ENCODE measurements at places on chromosomes 1 and 21.

- DNase-seq: no peak
Observed at GRCh38 chr1:54180701-54181360, 19.0 kb downstream of the CYB5RL start.

DNA sequence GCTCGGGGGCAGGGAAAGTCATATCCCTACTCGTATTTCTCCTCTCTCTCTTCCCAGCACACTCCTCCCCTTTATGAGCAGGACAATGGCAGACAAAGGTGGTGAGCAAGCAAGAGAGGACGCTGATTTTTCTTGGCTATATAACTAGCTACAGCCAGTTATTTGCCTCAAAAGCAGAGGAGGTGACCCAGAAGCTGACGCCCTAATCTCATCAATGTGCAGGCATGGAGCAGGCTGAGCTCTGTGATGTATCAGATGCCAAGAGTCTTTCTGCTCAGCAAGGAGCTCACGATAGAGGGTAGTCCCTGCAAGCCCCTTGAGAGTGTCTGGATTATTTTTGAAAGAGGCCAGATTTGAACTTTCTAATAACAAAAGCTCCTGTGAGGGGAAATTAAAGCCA lies 75.5 kb downstream of the ASTN1 start:
- no peak for DNase-seq

GRCh38 chr1:26772687-26773086 lies 15.1 kb upstream of the PIGV start:
- DNase-seq: peak; percentile 91

- no peak for DNase-seq
Observed at GRCh38 chr1:107883562-107883961, 81.4 kb downstream of the VAV3 start.

GRCh38 chr1:31208361-31208945 lies 31.2 kb downstream of the NKAIN1 start:
- DNase-seq: no peak

DNA sequence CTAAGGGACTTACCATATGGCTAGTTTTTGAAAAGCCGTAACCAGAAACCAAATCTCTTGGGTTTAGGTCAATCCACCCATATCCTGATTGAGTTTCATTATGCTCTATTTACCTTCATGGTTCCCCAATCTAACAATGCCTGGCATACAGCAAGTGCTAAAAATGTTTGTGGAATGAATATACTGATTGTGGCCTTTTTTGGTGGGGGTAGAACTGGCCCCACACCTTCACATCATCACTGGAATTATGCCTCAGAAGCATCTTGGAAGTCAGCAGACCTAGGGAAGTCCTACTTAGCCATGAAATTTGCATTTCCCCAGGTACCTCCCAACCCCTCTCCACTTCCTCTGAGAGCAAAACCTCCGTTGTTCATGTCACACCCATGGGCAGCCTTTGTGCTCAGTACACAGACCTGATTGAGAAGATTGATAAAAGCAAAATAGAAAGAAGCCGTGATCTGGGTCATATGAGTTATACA lies 17.8 kb upstream of the SLAMF1 start:
- DNase-seq: no peak

DNA sequence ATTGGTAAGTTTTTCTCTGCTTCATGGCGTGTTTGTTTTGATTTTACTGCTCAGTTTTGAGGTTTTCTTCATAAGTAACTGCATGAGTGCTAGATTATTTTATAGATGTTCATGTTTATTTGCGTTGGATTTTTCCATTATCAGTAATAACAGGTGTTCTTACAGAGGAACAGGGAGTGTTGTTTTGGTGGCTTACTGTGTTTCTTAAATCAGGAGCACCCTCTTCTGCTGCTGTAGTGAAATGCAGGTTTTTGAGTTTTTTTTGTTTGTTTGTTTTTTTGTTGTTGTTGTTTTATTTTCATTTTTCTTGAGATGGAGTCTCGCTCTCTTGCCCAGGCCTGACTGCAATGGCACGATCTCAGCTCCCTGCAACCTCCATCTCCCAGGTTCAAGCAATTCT lies 32.6 kb downstream of the CTBS start:
- no peak for DNase-seq

DNA sequence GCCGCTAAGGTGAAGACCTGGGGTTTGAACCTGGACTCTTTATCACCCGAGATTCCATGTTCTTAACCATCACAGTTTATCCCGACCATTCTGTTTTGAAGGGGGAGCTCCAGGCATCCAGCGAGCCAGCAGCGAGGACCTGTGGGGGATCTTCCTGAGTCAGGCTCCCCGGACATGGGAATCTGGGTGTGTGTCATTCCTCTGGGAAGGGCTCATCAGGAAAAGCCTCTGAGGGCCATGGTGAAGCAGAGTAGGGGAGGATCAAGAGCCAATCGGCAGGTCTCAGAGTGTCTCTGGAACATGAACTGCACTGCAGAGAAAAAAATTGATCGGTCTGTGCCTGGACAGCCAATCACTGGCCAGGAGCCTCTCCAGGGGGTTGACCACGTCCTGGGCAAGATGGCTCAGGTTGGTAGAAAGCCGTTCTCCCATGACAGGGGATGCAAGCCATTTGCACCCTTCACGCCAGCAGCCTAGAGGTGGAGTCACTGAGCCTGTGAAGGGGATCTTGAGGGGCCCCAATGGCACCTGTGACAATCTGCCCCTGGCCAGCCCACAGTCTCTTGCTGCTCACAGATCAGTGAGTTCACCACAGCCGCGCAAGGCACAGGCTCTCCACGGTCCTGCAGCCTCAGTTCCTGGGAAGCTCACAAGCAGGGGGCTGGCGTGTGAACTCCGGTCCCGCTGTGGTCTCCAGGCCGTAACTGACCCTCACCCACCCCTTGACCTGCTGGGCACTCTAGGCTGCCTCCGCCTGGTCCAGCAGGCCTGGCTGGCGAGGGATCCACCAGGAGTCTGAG lies 20.4 kb upstream of the ACTRT2 start:
- DNase-seq: no peak

DNA sequence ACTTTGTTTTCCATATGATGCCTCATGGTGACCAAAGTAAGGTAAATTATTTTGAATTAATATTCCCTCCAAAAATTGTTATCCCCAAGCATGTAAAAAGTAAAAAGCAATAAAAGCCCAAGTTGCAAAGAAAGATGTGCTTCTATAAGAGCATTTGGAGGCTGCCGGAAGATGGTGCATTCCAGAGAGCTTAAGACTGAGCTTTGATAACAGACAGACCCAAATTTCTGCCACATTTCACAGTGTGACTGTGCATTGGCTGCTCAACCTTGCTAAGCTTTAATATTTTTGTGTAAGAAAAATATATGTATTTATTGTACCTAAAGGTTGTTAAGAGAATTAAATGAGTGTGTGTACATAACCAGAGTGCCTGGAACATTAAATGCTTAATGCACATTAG lies 67.9 kb downstream of the CYYR1 start:
- DNase-seq: no peak

GRCh38 chr1:69824932-69825331 lies 257.2 kb downstream of the LRRC7 start:
- DNase-seq: peak; percentile 1

GRCh38 chr1:153698020-153698922 lies 19.8 kb downstream of the NPR1 start:
- DNase-seq: no peak

DNA sequence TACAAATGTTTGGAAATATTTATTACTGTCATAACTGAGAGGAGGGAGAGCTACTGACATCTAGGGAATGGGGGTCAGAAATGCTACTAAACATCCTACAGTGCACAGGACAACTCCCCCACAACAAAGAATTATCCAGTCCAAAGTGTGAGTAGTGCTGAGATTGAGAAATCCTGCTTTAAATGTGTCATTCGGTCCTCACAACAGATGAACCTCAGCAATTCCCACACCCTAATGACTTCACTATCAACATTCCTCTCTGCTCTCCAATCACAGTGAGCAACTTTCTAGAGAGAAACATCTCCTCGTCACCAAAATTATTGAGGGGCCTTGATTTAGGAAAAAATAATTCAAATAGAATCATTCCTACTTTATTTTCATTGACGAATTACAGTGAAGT lies 18.0 kb downstream of the OMA1 start:
- DNase-seq: no peak

DNA sequence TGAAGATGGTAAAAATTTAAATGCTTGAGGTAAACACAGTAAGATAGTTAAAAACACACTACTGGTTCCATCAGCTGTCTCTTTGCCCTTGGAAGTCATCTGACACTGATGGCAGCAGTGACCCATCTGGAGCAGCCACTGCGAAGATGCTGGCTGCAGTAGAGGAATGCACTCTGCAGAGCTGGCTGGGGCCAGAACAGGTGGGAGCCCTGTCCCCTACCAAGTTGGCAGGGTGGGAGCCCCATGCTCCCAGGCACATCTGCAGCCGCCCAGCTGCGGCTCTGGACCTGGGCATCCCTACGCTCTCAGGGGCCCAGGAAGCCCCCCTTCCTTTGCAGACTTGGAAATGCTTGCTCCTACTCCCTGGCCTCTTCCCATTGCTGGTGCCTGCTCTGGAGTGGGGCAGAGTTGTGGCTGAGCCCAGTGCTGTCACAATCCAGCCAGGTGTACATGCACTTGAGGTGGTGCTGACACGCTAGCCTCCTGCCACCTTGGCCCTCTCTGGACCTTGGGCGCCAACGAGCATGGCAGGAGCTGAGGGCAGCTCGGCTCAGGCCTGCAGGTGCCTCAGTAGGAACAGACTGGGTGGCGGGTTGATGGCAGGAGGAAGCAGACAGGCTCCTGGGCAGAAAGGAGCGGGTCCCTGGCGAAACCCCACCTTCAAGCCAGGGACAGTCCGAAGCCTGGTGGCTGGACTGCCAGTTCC lies 227.0 kb downstream of the FGGY start:
- no peak for DNase-seq

DNA sequence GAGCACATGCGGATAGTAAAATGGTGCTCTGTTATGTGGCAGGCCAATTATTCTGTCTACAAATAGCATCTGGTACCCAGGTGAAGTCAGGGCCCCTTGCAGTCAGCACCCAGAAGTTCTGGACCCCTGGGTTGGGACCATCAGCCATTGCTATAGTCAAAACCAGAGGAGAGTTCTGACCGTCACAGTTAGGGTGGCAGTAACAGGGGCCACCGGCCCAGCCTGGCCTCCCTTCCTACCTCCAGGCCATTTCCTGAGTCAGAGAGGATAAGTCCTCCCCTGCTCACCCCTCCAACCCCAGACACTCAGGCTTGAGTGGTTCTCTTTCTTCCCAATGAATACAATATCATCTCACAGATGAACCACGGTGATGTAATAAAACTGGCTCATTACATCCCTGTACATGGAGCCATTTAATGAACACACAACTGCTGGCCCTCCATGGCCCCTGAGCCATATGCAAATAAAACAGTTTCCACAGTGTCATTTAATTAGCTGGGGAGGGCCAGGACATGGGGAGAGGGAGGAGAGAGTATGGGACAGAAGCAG lies 673.6 kb downstream of the MATN1 start:
- no peak for DNase-seq

DNA sequence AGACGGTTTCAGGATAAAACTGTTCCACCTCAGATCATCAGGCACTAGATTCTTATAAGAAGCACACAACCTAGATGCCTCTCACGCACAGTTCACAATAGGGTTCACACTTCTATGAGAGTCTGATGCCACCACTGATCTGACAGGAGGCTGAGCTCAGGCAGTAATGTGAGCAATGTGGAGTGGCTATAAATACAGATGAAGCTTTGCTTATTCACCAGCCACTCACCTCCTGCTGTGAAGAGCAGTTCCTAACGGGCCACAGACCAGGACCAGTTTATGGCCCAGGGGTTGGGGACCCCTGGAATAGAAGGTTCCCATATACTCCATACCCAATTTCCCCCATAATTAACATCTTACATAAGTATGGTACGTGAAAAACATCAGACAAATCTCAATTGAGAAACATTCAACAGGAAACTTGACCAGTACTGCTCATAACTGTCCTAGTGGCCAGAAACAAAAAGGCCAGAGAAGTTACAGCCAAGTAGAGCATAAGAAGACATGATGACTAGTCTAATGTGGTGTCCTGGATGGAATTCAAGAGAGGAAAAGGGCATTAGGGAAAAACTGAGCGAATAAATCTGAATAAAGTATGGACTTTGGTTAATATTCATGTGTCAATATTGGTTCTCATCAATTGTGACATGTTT lies 24.7 kb upstream of the IGSF5 start:
- DNase-seq: no peak

DNA sequence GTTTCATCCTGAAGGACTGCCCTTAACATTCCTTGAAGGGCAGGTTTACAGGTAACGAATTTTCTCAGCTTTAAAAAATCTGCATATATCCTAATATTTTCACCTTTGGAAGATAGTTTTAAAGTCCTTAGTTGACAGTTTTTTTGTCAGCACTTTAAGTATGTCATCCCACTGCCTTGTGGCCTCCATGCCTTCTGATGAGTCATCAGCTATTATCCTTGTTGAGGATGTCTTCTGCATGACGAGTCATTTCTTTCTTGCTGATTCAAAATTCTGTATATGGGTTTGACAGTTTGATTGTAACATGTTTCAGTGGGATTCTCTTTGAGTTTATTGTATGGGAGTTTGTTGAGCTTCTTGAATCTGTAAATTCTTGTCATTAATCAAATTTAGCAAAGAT lies 500.6 kb downstream of the DISC1 start:
- no peak for DNase-seq

GRCh38 chr21:38402795-38403194 lies 95.5 kb downstream of the ERG start:
- no peak for DNase-seq

DNA sequence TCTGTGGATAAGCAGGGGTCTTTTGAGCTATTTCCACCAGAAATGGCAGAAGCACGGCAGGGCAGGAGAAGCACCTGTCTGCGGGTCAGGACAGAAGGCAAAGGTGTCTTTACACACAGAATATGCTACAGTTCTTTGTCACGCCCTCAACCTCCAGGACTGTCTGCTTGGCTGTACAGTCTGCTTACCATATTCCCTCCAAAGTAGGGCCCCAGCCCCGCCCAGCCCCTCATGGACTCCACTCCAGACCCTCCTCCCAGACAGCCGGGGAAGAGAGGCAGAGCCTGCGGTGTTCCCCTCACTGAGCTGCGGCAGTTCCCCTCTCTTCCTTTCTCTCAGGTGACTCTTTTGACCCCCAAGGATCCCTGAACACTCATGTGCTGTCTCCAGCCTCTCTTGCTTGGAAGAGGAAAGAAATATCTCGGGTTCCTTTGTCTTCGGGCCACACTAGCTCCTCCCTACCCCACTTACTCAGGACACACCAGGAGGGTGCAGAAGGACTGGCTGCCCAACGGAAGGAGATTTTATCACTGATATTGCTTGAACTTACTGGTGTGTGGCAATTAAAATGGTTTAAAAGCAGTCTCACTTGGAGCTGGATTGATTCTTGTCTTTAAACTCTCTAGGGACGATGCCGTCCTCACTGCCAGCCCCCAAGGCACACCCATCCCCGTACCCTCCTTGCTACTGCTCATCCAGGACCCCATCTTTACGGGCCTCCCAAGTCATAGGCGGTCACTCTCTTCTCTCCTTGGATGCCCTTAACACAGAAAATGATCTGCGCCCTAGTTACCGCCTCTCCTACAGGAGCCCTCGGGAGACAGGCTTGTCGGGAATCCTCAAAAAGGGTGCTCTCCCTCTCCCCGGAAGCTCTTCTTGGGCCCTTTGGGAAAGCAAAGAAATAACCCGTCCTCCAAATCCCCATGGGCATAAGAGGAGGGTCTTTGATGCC lies 169.7 kb downstream of the TOMM20 start:
- no peak for DNase-seq
